ENCODE measurements at places on chromosomes 11 and 22.

DNA sequence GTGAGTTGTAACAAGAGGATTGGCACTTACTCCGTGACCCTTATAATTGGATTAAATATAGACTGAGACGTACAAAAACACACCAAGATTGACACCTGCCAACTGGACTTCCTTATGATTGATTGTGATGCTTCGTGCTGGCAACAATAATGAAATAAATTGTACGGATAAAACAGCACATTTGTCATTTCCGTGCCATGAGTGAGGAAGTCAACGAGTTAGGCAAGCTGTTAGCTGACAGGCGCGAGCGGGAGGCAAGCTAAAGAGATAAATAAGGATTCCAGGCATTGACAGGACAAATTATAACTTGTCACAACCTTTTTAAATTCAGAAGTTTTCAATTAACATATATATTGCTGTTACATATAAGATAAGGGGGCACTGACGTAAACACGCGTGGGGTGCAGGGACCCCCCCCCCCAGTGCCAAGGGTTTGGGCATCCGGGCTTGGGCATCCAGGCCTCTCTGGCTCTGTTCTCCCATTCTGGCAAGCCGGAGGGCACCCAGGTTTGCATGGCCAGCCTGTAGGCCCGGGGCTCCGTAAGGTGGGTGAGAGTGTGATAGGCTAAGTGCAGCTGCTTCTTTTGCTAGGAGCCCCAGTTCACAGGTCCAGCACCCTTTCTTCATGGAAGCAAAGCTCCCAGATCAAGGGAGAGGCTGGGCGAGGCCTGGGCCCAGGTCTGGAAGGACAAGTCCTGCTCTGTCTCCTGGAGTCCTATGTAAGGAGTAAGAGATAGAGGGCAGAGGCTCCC, 11.2 kb upstream of the PAX6 start:
- no peak for DNase-seq

DNA sequence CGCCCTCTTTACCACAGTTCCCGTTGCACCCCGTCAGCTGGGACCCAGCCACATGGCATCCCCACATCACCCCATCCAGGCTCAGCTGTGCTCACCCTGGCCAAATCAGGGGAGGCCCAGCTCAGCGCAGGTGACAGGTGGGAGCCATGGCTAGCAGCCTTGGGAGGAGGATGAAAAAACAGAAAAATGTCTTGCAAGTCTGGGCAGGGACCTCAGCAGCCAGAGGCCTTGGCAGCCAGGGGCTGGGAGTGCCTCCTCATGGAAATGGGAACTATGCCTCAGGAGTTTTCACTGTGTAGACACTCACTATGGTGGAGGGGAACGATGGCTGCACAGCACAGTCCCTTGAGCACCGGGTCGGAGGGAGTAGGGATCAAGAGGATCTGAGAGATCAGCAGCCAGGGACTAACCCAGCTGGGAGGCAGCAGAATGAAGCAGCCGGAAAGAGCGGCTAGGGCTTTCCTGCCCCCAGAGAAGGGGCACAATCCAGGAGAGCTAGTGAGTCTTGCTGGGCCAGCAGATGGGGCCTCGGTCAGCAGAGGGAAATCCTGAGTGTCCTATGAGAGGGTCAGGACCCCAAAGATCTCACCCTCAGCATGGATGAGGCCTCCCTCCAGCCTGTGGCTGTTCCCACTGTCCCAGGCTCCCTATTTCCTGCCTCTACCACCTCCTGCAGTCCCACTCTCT, 6.2 kb upstream of the FTH1 start:
- no peak for DNase-seq

GRCh38 chr22:41570221-41570620, 9.4 kb downstream of the CSDC2 start:
- no peak for DNase-seq

- DNase-seq, result no peak
Observed at GRCh38 chr11:130062026-130062425, 7.7 kb upstream of the APLP2 start.

DNA sequence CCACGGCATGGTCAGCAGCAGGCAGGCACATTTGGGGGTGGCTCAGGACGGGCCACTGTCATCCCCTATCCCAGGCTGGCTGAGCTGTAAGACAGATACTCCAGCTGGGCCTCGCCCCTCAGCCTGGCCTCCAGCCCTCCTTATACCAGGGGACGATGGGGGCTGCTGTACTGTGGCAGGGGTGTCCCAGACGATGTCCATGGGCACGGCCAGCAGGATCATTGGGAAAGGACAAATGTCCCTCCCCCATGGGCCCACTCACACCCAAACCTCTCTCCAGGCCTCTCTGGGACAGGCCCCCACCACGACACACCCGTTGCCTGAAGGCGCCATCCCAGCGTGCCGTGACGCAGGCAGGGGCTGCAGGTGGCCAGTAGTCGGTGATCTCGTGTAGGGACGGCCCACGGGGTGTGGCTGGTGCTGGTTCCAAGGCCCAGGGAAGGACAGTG, 1.5 kb upstream of the IL17REL start:
- peak; percentile 37 for DNase-seq

DNA sequence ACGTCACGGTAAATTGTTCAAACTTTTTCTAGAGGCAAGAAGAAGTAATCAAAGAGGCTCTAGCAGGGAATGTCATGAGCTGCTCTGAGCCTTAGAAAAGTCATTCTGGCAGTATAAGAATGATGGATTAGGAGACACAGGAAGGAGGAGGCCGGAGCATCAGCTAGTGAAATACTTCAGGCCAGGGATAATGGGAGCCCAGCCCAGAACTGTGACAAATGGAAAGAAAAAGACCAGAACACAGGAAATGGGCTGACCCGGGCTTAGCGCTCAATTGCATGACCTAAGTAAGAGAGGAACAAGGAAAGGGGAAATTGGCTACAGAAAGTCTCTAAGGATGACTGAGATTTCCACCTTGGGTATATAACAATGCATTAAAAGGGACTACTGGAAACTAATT, 108.6 kb downstream of the LARGE1 start:
- DNase-seq, result no peak

GRCh38 chr22:30386960-30387827, at the start of gene RNF215:
RNF215 (minus strand) TSS chr22:30387411; CDS start chr22:30387313, 98 bp downstream.
- peak; percentile 91 for DNase-seq

- DNase-seq, result no peak
Observed at GRCh38 chr11:134652586-134653255, 240.7 kb upstream of the B3GAT1 start.

DNA sequence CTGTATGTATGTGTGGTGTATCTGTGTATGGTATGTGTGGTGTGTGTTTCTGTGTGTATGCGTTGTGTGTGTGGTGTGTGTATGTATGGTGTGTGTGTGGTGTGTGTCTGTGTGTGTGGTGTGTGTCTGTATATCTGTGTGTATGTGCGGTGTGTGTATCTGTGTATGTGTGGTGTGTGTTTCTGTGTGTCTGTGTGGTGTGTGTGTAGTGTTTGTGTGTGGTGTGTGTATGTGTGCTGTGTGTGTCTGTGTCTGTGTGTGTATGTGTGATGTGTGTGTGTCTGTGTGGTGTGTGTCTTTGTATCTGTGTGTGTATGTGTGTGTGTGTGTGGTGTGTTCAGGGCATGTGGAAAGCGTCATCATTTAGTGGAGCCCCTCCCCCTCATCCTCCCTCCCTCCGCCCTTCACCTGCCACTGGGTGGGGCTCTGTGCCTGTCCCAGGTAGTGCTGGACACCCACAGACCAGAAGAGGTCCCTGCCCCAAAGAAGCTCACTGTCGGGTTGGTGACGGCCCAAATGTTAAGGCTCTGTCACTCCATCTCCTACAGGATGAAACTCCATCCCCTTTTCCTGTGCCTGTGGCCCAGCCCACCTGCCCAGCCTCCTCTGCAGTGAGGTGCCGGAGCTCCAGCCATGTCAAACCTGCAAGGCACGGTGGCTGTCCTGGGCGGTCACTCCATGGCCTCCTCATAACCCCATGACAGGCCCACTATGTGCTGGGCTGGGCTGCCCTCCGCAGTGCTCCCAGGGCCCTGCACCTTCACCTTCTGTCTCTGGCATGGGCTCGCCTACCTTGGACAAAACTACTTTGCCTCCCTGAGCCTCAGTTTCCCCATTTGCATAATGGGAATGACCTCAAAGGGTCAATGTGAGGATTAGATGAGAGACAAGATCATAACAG, 23.4 kb upstream of the SHISAL1 start:
- no peak for DNase-seq

DNA sequence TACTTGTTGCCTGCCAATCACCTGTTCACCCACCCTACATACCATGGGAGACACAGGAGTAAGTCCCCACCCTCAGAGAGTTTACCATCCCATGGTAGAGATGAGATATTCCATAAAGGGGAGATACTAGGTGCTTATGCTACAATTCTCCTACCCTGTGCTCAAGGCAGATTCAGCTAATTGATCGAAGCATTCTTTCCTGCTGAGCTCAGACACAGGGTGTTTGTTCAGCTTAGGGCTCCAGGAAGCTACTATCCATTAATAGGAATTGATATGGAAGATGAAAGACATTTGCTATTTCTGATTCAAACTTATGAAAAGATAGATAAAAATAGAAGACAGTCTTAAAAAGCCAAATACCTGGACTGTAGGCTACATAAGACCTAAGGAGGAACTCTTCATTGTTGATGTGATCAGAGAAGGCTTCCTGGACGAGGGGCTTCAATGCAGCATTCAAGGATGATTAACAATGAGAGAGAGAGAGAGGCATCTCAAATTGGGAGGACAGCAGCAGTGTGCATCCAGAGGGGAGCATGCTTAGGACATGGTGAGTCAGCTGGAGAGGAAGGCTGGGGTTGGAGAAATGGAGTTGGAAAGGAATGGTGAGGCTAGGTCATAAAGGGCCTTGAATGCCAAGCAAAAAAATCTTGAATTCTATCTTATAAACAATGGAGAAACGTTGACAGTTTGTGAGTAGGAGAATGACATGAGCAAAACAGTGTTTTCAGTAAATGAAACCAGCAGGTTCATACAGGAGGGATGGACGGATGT, 15.0 kb downstream of the SYT13 start:
- no peak for DNase-seq

- no peak for DNase-seq
Observed at GRCh38 chr11:64655941-64656601, 65.1 kb downstream of the SLC22A12 start.

GRCh38 chr11:86511086-86511551, 136.4 kb downstream of the CCDC81 start:
- DNase-seq, result no peak

- DNase-seq, result peak; percentile 53
Observed at GRCh38 chr11:2579315-2580060, 120.3 kb downstream of the KCNQ1OT1 start.

DNA sequence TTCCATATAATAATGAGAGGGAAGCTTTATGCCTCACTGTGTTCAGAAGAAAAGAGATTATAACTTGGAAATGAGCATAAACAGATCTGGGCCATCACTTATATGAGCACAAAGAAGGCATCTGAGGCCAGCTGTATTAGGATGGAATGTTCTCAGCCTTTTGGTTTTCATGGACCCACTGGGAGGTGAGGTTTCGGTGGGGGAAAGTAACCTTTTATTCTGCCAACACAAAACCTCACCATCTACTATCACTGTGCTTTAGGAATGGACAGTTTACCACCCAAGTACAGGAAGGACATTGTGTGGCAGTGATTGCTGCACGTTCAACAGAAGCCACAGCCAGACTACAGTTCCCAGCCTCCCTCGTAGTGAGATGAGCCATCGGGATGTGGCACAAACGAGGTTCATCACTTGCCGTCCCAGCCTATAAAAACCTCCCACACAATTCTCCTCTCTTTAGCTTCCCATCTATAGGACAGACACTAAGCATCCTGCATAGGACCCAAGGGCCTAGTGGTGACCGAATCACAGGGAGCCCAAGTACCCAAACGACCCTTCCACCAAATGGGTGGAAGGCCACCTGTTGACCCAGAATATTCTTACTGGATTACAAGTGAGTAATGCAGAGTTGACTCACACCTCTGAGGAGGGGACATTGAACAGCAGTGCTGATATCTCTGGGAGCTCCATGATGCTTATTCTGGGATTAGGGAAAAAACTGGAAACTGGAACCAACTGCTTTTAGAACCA, 121.5 kb upstream of the RAG2 start:
- no peak for DNase-seq

- DNase-seq, result no peak
Observed at GRCh38 chr11:109423466-109424190, 1.6 kb downstream of the C11orf87 start.

DNA sequence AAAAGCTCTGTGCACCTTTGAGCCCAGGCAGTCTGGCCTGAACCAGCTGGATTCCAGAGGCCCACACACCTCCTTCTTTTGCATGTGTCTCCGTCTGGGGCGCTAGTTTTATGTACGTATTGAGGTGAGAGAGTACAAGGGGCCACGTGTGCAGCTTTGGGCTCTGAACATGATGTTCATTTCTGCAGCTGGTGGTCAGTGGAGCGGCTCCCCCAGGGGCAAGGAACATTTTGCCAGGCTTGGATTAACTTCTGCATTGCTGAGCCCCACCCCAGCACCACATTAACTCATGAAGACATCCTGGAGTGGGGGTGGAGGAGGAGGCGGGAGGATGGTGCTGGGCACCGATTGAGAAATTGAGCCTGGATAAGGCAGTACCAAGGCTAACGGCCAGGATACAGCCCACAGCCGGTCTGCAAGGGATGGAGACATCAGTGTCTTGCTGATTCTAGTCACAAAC, 13.8 kb downstream of the USP2 start:
- no peak for DNase-seq

- DNase-seq, result no peak
Observed at GRCh38 chr11:68685656-68686380, 1.5 kb downstream of the GAL start.

DNA sequence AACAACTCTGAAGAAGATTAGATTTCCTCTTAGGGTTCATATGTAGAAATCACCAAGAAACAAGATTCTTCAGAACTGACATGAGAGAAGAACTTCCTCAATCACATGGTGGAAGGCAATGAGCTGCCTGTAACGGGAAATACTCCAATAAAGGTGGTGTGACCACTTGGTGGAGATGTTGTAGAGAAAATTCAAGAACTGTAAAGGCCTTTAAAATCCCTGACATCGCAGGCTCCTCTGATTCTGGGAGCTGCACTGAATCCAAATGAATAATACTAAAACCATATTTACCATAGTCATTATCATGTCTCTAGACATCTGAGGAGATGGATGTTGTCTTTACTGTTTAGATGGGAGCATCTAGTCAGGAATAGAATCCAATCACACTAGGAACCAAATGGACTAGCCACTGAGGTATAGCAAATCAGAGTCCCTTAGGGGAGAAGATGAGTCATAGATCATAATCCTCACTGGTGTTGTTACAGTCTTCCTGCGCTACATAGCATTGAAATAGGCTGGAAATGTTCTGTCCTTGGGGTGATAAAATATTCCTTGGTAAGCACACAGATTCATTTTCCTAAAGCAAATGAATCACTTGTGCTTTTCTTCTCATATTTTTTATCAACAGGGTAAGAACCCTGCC, 321.6 kb upstream of the TENM4 start:
- DNase-seq, result no peak

GRCh38 chr22:44428941-44429830, 68.8 kb downstream of the RTL6 start:
- DNase-seq, result no peak

GRCh38 chr11:62108971-62109404, 14.8 kb upstream of the INCENP start:
- DNase-seq, result no peak

Measured in natural killer cell treated with Interleukin-12 subunit alpha and Interleukin-12 subunit beta and Interleukin-15 and Interleukin-18, amount 100 ng/mL, for 72 hours (primary cell).